ENCODE measurements at places on chromosomes 1 and 21.

DNA sequence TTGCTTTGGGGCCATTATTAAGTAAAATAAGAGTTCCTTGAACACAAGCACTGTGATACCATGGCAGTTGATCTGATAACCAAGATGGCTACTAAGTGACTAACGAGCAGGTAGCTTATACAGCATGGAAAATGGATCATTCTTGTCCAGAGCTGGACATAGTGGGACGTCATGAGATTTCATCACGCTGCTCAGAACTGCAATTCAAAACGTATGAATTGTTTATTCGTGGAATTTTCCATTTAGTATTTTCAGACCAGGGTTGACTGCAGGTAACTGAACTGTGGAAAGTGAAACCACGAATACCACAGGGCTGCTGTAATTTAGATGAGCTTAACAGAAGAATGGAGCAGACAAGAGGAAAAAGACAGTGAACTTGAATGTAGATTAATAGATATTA is 38.9 kb downstream of the CCDC18 start:
- DNase-seq = no peak

GRCh38 chr1:71881611-71882010 is 400.7 kb downstream of the NEGR1 start:
- no peak for DNase-seq

DNA sequence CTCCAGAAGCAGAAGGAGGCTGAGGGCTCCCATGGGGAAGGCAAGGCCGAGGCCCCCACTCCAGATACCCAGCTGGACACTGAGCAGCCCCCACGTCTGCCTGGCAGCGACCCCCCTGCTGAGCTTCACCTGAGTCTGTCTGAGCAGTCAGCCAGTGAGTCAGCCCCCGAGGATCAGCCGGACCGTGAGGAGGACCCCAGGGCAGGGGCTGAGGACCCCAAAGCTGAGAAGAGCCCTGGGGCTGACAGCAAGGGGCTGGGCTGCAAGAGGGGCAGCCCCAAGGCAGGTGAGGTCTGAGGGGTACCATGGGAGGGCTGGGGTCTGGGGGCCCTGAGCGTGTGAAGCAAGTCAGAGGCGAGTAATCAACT is 21.3 kb downstream of the DMBX1 start:
- DNase-seq = no peak

GRCh38 chr1:10852998-10853520 is 56.6 kb upstream of the CASZ1 start:
- DNase-seq = no peak
